ENCODE measurements at places on chromosomes 5 and 9.
A peak's percentile ranks its signal among the peaks of the same experiment; 100 is the strongest.

DNA sequence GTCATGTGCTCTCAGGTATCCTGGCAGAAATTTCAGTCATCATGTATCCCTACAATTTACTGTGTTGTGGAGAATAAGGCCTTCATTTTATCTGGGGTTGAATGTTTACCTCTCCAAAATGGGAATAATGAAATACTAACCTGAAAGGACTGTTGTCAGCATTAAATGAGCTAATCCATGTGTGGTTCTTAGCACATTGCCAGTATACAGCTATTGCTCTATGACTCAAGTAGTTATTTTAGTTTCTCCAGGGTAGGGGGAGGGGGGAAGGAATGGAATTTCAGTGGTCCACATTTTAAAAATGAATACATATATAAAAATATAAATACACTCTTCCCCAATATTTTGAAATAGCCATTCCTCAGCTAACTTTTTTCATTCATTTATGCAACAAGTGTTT lies 3.5 kb downstream of the PAM start:
- DNase-seq = no peak

DNA sequence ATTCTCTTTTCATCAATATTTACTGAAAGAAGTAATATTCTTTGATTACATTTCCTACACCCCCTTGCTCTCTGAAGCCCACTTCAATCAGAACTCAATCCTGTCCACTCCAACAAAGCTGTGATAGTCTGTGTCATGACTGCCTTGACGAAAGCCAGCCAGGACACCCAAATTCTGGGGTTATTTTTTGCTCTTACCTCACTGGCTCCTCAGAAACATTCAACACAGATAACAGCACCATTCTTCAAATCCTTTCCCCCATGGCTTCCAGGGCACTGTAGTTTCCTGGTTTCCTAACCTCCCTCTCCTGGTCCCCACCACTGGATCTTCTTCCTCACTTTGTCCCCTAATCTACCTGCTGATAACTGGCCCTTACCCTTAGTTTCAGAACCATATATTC lies 106.1 kb upstream of the FER start:
- no peak for DNase-seq

- DNase-seq = no peak
These were observed 463.2 kb upstream of the ZNF608 start for GRCh38 chr5:125209650-125210049.

GRCh38 chr5:3862906-3863305 lies 267.3 kb downstream of the IRX1 start:
- no peak for DNase-seq

GRCh38 chr5:76866503-76866902 lies 16.7 kb downstream of the S100Z start:
- no peak for DNase-seq

DNA sequence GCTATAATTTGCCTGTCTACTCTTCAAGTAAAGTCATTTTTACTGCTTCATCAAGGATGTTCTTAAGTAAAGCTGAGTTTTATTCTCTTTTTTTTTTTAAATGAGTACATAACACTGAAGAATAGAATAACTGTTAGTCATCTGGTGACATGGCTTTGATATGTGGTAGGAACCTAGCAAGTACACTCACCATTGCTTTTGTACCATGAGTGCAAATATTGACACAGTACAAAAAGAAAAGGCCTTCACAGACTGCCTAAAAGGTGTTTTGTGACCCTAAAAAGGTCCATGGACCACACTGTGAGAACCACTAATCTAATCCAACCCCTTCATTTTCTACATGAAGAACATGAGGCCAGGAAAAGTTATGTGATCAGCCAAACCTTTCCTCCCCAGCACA lies 55.0 kb downstream of the ECPAS start:
- DNase-seq = no peak

DNA sequence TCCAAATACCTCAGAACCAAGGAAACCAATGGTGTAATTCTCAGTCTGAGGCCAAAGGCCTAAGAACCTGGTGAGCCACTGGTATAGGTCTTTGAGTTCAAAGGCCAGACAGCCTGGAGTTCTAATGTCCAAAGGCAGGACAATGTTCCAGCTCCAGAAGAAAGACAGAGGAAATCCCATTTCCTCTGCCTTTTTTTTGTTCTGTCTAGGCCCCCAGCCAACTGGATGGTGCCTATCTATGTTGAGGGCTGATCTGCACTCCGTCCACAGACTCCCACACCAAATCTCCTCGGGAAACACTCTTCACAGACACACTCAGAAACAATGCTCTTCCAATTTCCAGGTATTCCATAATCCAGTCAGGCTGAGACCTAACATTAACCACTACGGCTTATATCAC lies 30.1 kb downstream of the FNIP1 start:
- DNase-seq = no peak

DNA sequence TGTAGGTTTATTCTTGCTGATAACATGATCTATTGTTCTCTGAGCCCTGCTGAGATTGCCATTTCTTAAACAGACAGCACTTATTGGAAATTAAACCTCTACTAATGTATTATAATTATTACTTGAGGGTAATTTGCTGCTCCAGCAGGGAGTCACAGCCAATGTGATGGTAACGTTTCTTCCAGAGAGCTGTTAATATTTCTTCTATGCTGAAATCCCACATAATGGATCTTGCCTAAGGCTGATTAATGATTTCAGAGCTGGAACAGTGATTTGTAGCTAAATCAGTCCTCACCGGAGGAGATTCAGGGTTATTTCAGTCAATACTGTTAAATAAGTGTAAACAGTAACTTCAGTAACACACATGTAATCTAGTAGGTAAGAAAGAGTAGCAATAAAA lies 170.1 kb downstream of the CDH12 start:
- DNase-seq = no peak

- DNase-seq = peak; percentile 4
These were observed 96.0 kb downstream of the HINT1 start for GRCh38 chr5:131068893-131069643.

- peak; percentile 69 for DNase-seq
These were observed 28.9 kb downstream of the FAM151B start for GRCh38 chr5:80516826-80517225.

DNA sequence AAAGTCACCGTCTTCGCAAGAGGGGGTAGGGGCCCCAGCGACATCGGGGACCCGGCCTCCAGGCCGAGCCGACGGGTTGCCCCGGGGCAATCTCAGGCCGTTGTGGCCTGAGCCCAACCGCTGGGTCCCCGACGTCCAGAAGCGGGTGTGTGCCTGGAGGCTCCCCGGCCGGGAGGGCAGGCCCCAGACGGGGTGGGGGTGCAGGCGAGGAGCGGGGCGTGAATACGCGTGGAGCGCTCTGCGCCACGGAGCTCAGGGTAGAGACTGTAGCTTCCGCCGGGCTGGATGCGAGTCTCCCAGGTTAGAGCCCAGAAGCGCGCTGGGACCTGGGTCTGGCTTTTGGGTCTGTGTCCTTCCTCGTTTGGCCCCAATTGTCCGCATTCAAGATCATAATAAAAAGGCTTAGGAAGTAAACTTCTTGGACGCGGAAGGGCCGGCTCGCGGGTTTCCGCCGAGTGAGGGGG lies 3.5 kb downstream of the BARX1 start:
- DNase-seq = no peak

DNA sequence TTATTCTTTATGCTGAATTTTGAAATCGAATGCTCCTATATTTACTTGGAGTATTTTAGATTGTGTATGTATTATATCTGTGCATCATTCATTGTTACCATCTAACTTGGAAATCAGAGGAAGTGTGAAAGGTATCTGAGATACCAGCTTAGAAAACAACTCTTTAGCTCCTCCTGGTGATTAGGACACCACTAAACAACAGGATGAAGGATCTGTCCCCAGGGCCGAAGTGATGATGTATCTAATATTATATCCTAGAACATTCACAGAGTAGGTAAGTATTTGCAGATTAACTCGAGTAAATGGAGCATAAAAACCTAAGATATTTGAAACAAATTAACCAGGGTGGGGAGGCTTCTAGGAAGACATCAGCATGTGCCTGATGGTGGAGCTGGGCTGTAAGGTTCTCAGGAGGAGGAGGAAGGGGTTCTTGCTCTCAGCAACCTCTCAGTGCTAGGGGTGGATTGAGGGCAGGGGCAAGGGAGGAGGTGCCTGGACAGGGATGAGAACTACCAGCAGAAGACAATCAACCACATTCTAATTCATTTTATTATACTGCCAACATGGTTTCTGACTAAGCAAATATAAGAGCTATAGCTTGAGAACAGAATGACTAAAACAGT lies 2.6 kb upstream of the NFIL3 start:
- peak; percentile 59 for DNase-seq
